Activated CD4-positive, alpha-beta memory T cell treated with anti-CD3 and anti-CD28 coated beads for 36 hours (primary cell): ENCODE measurements at places on chromosomes 4 and X. TPM values are rescaled to one million over a fixed set of nuclear protein-coding genes. Genes with fewer than 3 reads are reported as not detected.

DNA sequence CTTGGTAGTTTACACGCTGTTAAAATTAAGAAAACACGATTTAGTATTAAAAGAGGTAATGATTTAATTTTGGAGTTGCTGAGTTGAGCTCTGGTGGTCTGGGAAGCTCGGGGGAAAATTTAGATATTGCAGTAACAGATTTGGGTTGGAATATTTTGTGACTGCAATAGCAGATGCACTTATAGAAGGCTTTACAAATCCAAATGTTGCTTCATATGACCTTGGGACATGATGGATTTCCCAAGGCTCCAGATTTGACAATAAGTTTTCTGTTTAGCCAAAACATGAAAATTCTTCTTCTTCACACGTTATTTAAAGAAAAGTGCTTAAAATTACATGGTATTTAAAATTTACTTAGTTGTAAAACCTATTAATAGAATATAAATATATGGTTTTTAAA is 302.0 kb downstream of the SPRY1 start:
- no peak for DNase-seq

PCSK1N gene
- total RNA-seq, result 2.8 TPM

RNF212 gene
- 1.4 TPM for total RNA-seq

YY2 gene
- total RNA-seq, result 0.78 TPM
